ENCODE measurements at places on chromosomes 1 and 21. TPM values are rescaled to one million over a fixed set of nuclear protein-coding genes. Genes with fewer than 3 reads are reported as not detected.

Gene C4BPA
- total RNA-seq = not detected

Gene TAS1R3
- 1.1 TPM for total RNA-seq

Gene GJA8
- not detected for total RNA-seq

Gene DIO1
- not detected for total RNA-seq

Gene KIRREL1
- 33.2 TPM for total RNA-seq

Gene FMN2
- 0.42 TPM for total RNA-seq

Gene TIAM1
- total RNA-seq = 9.2 TPM

Gene FGR
- not detected for total RNA-seq

Gene LCK
- total RNA-seq = 0.18 TPM

Gene PM20D1
- total RNA-seq = not detected

Gene ST6GALNAC5
- 4.0 TPM for total RNA-seq

Gene LCE3D
- total RNA-seq = not detected

Gene PPIE
- total RNA-seq = 38.7 TPM

Gene TSTD1
- total RNA-seq = 347 TPM

Gene SPTA1
- 1.8 TPM for total RNA-seq

Gene ZYG11B
- total RNA-seq = 42.1 TPM

Gene SH2D1B
- total RNA-seq = 0.06 TPM

Gene DMRTA2
- 0.12 TPM for total RNA-seq

Gene PDE4B
- 3.0 TPM for total RNA-seq

Gene SRP9
- 241 TPM for total RNA-seq

Gene PRAMEF33
- total RNA-seq = not detected

Gene TAL1
- total RNA-seq = 0.30 TPM

Gene LCE1C
- total RNA-seq = not detected

Gene PROX1
- total RNA-seq = 28.7 TPM

Data from cardiac muscle cell (in vitro differentiated cells and primary cell).